ENCODE measurements at places on chromosomes 12 and 14.

- no peak for DNase-seq
Observed at GRCh38 chr12:46368138-46368537, 4.4 kb downstream of the SLC38A2 start.

GRCh38 chr14:22485178-22485577, 103.8 kb downstream of the DAD1 start:
- DNase-seq, result no peak

DNA sequence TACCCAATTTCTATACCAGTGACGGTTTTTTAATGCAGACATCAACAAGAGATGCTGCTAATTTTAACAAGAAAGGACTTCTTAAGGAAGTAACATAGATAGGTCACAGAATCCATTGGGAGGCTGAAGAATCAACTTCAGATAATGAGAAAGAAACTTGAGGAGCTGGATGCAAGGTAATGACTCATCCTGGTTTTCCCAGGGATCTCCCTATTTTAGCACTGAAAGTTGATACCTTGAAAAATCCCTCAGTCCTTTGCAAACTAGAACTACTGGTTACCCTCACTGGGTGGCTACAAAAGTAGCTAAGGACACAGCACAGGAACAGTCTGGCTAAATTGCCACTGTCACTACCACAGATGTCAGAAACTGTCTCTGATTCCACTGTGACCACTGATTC, 561.9 kb downstream of the FLRT2 start:
- DNase-seq, result no peak

- no peak for DNase-seq
Observed at GRCh38 chr12:112627851-112628250, 163.7 kb upstream of the RPH3A start.

GRCh38 chr12:79373896-79374499, 316.8 kb downstream of the PAWR start:
- no peak for DNase-seq

- no peak for DNase-seq
Observed at GRCh38 chr14:34837801-34838322, 37.3 kb downstream of the BAZ1A start.

GRCh38 chr12:103958621-103959020, 7.1 kb upstream of the TDG start:
- DNase-seq, result no peak

DNA sequence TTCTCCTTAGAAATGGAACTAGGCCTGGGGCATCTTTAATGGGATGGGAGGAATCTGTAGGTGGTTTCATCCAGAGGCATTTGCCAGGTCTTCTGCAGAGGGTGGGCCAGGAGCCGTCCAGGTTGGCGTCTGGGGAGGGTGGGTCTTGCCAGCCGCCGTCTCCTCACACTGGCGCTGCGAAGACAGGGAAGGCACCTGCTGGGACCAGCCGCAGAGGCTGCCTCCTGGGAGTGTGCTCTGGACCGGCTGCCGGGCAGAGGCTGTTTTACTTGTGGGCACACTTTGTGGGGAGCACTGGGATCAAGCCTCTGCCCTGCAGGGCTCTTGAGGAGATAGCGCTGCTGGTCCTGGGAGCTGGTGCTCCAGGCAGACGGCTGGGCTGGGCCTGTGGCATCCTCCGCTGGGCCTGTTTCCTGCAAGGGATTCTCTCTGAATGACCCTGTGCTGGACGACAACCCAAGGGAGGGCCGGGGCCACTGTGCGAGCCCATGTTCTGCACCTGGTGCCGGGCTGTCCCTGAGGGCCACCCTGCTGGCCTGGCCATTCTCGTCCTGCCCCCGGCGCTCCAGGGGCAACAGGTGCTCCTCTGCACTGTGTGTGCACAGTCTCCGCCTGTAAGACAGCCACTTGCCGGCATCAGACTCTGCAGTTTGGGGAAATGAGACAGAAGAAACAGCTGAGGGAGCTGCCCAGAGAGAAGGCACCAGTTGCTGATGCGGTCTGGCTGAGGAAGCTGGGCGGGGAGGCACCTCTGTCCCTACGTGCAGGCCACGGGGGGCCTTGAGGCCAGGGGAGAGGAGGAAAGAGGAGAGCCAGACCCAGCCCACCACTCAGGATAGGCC, 10.0 kb upstream of the TEX22 start:
- no peak for DNase-seq

DNA sequence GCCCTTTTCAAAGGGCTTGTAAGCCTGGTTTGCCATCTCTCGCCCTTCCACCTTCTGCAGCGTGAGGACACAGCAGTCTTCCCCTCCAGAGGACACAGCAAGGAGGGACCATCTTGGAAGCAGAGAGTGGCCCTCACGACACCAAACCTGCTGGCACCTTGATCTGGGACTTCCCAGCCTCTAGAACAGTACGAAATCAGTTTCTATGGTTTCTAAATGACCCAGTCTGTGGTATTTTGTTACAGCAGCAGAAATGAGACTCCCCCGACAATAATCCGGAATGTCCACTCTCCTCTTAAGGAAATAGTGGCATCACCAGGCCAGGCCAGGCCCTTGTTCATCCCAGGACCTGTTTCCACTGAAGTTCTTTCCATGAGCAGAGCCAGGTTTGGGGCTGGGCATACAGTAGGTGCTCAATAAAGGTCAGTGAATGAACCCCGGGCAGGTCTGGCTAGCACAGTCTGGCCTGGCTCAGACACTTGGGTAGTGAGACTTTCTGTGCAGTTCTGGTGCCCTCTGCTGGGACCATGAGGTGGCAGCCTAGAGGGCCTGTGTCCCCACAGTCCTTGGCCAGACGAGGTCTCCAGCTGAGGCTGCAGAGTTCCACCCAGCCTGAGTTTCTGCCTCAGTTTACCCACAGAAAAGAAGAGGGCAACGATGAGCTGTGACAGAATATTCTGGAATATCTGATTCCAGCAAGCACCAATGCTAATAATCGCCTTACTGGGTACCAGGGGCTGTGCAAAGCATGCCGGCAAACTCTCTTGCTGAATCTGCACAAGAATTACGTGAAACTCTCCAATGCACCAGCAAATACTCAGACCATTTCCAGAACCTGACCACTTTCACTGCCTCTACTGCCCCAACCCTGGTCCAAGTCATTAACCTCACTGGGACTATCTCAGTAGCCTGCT, 14.0 kb downstream of the ABCB9 start:
- peak; percentile 62 for DNase-seq

DNA sequence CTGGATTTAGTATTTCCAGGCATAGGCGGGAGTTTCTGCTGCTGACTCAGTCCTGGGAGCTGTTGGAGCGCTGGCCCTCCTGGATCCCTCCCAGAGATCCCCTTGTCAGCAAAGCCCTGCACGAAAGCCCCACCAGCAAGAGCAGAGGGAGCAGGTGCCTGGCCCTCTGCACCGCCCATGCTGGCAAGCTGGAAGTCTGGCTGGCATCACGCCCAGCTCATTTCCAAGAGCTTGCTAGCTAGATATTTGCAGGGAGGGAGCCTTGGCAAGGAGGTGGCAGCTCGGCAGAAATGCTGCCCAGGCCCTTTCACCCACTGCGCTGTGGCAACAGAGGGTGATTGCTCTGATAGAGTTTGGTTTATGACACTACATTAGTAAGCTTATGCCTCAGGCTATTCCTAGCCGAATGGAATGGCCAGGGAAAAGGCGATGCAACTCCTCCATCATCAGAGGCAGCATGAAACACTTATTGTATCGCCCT, 193.9 kb downstream of the EMP1 start:
- no peak for DNase-seq

DNA sequence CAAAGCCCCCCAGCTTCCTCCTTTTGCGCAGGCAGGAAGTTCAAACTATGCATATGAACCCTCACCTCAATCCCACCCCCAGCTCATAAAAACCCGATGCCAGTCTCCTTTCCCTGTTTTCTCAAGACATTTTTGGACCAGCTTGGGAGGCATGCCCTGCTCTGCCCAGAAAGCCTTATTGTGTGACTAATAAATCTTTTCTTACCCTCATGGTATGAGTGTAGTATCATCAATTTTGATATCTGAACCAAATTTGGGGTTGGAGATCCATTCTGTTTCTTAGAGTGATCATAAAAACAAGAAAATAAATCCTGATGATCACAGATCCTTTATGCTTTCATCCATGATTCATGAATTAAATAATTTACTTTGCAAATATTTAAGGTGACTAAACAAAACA, 128.5 kb downstream of the ALG10B start:
- no peak for DNase-seq

DNA sequence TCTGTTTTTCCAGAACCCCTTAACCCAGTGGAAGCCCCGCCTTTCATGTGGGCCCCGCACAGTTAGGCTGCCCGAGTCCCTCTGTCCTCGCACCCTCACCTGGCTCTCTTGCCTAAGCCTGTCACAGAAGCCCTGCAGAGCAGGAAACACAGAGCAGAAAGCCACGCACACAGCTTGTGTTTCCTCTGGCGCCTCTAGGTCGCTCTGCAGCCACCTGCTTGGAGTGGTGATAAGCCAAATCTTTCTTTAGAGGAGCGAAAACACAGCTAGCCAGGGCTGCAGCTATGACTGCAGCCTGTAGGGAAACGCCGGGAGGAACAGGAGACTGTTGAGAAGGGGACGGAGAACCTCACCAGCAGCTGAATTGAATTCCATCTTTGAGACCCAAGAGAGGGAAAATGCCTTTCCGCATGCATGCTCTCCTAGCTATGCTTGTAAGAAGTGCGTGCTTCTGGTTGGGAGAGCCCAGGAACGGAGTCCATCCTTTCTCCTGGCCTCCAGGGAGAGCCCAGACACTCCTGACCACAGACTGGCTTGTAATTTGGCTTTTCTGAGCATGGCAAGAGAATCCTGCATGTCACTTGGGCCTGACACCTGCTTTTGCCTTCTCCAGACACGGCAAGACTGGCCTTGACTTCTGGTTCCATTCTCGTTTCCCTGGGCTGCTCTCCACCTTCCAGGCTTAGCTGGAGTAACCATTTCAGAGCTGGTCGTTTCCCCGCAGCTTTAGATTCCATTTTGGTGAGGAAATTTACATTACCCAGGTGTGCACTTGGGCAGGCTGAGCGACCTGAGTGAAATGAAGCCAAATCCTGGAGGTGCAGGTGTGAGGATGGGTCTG, 301.6 kb downstream of the CACNA1C start:
- no peak for DNase-seq

DNA sequence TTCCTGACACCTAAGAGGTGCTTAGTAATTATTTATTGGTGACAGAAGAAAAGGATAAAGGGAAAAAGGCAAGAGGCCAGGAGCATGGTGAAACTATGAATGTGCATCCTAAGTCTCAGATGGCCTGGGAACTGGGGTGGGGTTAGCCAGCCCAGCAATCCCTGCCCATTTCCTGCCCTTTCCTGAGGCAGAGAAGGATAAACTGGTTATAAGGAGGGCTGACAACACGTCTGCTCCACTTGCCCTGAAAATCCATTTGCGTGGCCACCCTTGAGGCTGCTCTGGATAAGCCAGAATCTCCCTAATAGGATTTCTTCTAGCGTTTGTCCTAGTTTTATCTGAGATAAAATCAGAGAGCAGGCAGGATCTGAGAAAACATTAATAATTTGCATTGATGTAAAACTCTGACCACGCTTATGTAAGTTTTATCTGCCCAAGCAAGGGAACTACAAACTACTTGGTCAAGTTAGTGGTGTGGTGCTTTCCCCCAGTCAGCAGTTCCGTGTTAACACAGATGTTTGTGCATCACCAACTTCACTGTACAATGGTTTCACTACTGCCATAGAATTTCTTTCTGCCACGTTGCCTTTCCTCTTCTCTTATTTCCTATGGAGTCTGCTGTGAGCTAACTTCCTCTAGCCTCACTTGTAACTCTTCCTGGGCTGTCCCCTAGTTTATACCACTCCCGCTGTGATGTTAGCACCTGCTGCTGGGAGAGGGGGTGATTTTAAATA, 392.7 kb downstream of the RPS29 start:
- no peak for DNase-seq

DNA sequence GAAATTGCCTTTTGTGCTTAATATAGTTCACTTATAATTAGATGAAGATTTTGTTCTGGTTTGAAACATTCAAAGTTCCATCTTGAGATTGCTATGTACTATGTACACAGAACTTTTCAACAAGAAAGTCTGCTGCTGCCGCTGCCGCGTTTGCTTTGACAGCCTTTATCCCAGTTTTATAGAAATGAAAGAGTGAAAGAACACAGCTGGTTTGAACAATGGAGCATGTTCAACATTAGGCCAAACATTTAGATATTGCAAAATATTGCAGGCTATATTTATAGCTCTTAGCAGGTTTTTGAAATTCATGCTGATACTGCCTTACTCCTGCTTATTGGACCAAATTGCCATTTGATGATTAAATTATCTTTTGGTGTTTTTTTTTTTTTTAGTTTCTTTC, 299.8 kb upstream of the PRKD1 start:
- DNase-seq, result no peak

DNA sequence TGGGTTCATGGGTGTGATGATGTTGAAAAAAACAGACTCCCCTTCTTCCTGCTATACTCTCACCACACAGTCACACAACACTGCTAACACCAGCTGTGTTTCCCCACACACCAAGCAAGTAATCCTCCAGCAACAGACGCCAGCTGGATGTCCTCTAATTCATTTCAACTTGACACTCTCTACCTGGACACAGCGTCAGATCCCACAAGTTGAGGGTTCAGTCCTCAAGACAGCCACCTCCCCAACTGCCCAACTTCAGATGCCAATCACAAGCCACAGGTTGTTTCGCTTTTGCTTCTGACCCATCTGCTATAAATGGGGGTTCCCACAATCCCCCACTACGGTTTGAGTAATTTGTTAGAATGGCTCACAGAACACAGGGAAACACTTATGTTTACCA, 49.3 kb downstream of the TMEM30B start:
- no peak for DNase-seq

- no peak for DNase-seq
Observed at GRCh38 chr12:130582286-130582685, 133.8 kb downstream of the RIMBP2 start.

- no peak for DNase-seq
Observed at GRCh38 chr12:6249580-6249979, 49.4 kb downstream of the CD9 start.

DNA sequence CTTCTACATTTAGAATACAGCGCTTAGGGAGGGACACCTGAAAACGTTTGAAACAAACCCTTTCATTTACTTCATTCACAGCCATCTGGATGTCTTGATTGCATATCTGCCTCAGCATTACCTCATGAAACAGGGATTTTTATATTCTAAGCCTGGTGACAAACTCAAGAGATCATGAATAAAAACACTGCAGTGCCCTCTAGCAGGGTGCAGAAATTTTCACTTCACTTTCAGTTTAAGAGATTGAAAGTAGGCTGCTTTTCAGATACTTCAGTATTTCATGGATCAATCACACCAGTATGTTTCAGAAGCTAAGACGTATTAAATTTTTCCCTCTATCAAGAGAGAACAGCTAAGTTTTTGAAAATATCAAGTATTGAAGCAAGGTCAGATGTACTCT, 467.8 kb downstream of the MDGA2 start:
- DNase-seq, result no peak

DNA sequence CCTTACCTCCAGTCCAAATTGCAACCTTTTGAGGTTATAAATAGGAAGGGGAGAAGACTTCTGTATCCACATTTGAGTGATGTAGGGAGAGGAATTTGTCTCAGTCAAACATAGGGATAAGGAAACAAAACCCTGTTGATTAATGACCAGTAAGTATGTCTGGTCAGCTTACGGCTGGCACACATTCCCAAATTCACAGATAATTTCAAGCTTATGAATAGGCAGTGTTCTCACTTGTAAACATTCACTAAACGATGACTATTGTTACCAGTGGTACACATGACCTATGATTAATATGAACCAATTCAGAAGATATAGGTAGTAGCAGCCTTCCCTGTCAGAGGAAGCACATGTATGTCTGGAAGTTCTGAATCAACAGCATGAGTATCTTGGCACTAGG, 33.0 kb upstream of the SLC5A8 start:
- no peak for DNase-seq

GRCh38 chr14:29671034-29671433, 256.6 kb downstream of the PRKD1 start:
- DNase-seq, result no peak

GRCh38 chr14:92737619-92738188, 10.7 kb downstream of the LGMN start:
- no peak for DNase-seq

Data from stimulated activated CD4-positive, alpha-beta T cell treated with anti-CD3 and anti-CD28 coated beads, Interleukin-4, amount 100 ng/mL, for 4 hours (primary cell).